ENCODE measurements at places on chromosomes 2 and 18.

- DNase-seq = no peak
Observed at GRCh38 chr18:46459789-46460455, 197.1 kb downstream of the LOXHD1 start.

DNA sequence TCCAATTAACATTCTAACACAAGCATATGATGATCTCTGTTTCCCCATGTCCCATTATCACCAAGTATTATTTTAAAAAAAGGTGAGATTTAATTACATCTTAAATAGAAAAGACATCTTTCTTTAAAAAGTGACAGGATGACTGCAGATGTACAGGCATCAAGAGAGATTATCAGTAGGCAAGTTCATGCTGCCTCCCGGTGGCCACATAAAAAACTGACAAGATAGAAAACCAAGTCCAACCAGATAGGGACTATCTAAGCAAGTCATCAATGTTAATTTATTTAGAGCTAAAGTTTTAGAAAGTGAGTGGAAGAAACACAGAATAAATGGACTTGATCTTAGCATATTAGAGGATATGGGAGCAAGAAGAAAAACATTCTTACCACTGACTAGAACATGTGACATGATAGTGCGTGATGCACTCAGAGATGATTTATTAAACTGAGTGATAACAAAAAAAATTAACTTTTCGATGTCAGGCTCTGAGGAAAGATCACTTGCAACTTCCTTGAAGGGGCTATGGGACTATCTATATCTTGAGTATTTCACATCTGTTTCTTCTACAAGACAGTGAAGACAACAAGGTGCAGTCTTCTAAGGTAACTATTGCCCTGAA, 5.4 kb upstream of the TDRD15 start:
- peak; percentile 28 for DNase-seq

- DNase-seq = no peak
Observed at GRCh38 chr2:62854600-62855514, 149.3 kb downstream of the EHBP1 start.

DNA sequence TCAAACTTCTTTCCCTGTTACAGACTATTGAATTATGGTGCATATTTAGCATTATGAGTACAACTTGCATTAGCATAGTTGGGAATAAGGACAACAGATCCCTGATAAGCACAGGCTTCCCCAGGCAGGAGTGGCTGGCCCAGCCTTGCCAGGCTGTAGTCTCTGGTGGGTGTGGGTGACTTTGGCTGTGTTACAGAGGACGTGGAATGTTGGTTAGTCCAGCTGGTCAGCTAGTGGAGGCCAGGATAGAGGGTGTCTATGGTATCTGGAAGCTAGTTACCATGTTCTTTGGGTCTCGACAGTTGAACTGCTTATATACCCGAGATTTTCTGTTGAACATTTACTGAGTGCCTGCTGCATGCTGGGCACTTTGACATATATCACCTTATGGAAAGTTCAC, 4.7 kb downstream of the SH3RF3 start:
- no peak for DNase-seq

GRCh38 chr2:98761909-98762308, 31.0 kb upstream of the MGAT4A start:
- no peak for DNase-seq

DNA sequence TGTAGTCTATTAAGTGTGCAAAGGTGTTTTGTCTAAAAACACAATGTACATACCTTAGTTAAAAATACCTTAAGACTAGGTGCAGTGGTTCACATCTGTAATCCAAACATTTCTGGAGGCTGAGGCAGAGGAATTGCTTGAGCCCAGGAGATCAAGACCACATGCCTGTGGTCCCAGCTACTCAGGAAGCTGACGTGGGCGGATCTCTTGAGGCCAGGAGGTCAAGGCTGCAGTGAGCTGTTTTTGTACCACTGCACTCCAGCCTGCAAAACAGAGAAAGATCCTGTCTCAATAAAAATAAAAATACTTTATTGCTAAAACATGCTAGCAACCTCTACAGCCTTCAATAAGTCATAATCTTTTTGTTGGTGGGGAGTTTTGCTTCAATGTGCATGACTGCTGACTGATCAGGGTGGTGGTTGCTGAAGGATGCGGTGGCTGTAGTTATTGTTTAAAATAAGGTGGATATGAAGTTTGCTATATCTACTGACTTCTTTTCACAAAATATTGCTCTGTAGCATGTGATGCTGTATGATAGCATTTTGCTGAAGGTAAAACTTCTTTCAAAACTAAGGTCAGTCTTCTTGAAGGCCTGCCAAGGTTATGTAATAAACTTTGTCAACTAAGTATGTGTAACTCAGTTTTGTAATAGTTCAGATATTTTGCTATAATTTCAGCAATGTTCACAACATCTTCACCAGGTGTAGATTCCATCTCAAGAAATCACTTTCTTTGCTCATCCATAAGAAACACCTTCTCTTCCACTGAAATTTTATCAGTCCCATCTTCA, 1238.0 kb upstream of the NRXN1 start:
- DNase-seq = peak; percentile 12

DNA sequence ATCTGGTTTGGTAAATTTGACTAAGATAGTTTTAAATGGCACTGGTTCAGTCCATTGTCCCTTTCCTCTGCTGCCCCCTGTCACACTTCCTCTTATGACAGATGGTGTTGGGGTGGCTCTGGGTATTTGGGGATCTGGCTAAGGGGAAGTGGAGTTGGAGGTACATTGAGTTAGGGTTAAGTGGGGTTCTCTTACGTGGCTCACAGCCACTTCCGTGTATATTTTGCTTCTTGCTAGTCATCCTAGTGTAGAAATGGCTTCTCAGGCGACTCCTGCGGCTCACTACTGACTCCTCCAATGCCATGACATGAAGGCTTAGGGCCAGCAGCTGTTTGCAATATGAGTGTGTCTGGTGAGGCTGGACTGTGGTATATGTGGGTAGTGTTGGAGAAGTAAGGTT, 187.0 kb downstream of the HAUS1 start:
- no peak for DNase-seq

- DNase-seq = no peak
Observed at GRCh38 chr2:240322991-240323390, 112.5 kb upstream of the GPC1 start.

DNA sequence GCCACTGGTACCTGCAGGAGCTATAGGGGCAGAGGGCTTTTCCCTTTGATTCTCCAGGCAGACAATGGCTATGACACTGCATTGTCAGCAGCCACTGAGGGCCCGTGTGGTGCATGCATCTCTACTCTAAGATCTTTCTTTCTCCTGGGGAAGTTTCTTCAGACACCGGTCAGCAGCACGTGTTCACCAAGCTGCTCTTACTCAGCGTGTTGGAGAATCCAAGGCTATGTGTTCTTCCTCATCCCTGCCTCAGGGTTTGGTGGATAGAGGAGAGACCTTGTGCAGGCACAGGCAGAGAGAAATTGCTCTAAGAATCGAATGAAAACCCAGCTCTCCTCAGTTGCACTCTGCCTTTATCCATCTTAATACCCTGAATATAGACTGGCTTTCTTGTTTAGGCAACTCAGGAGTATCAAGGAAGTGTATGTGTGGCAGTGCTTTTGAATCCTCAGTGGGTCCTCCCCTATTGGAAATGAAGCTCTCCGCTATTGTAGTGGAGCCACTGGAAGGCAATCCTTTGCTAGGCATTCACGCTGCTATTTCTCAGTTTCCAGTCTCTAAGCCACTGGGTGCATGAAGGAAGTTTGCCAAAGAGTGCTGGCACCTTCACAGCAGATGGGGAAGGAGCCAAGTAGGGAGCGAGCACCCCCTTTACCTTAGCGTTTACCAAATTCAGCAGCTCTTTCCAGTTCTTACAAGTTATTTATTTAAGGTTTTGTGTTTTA, 86.9 kb upstream of the EML6 start:
- no peak for DNase-seq

DNA sequence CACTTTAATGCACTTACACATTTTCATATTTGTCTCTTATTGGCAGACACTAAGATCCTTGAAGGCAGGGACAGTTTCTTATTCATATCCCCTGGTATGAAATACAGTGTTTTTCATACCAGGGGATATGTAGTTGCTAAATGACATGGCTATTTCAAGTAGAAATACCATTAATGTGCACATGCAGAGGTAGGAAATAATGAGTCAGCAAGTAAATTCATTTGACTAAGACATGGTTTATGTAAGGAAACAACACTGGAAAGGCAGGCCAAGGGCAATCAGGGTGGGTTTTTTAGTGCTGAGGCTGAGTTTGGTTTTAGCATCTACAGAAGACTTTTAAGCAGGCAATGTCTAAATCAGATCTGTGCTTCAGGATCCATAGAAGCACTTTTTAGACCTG, 155.9 kb downstream of the WDPCP start:
- peak; percentile 20 for DNase-seq

DNA sequence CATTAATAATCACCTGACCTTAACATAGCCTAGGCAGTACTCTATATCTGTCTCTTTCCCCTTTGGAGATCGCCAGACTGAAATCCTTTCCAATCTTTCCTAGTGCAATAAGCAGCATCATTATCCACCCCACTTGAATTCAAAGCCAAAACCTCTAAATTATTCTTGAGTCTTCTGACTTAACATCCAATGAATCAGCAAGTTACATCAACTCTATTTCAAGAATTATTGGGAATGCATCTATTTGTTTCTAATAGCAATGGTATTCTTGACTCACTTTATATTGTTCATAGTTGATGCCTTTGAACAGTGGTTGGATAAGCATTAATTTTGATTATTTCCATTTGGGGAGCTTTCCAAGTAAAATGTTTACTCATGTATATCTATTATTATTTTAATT, 144.8 kb downstream of the ZNF804A start:
- no peak for DNase-seq

DNA sequence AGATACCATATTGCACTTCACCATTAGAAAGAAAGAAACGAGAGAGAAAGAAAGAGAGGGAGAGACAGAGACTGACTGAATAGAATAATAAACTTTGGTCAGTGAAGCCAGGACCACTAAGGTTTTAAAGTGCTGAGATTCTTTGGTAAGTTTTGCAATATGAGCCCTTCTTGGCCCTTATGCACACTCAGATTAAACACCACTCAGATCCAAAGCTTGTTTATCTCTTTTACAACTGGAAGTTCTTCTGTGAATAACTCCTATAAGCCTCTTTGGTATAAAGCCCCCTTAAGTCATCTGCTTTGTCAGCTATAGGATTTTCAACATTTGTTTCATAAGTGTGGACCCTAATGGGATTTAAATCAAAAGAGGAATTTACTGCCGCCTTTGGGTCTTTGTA, 40.8 kb downstream of the PID1 start:
- no peak for DNase-seq
